Subcutaneous preadipocyte (primary cell): ENCODE measurements at places on chromosomes 12 and 14. TPM values are rescaled to one million over a fixed set of nuclear protein-coding genes. Genes with fewer than 3 reads are reported as not detected.

Gene RPGRIP1
- total RNA-seq = not detected in 2 replicates

Gene TMEM52B
- total RNA-seq = under 0.01 TPM in 1 of 2 replicates, not detected in the other

Gene GPR137C
- under 0.01 and 0.59 TPM in 2 replicates for total RNA-seq

Gene TBX3
- total RNA-seq = 79.4 and 113 TPM in 2 replicates

Gene GYS2
- not detected in 2 replicates for total RNA-seq
